ENCODE measurements at places on chromosomes 13 and 19. TPM values are rescaled to one million over a fixed set of nuclear protein-coding genes. Genes with fewer than 3 reads are reported as not detected.

GRCh38 chr13:46996316-46997030 is 99.6 kb upstream of the HTR2A start:
- no peak for DNase-seq

GRCh38 chr19:31135841-31136240 is 213.4 kb downstream of the TSHZ3 start:
- DNase-seq = no peak

DNA sequence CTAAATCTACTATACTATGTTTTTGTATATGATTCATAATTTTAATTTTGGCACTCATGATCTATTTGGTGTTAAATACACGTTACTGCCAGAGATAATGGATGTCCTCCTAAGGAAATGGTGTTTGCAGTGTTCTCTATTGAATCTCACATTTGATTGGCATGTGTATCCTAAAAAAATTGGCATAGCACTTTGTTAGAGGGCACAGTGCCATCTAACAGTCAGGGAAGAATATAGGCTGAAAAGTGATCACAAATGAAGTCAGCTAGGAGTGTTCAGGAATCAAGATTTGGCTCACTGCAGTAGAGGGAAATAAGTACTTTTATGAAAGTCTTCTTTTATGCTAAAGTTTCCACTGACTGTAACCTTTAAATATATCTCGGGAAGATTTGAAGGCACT is 624.6 kb downstream of the GPC6 start:
- no peak for DNase-seq

GJB6 gene
- not detected for total RNA-seq

MAMSTR gene
- 3.2 TPM for total RNA-seq

- DNase-seq = peak; percentile 81
Observed at GRCh38 chr13:20475927-20476691, 49.5 kb downstream of the CRYL1 start.

TNFRSF19 gene
- total RNA-seq = 20.0 TPM

GRCh38 chr19:12660980-12661379 is 5.6 kb downstream of the MAN2B1 start:
- no peak for DNase-seq

- DNase-seq = no peak
Observed at GRCh38 chr13:25659091-25659795, 287.5 kb downstream of the ATP8A2 start.

GRCh38 chr19:45135176-45135885 is 25.5 kb downstream of the NKPD1 start:
- no peak for DNase-seq

DNA sequence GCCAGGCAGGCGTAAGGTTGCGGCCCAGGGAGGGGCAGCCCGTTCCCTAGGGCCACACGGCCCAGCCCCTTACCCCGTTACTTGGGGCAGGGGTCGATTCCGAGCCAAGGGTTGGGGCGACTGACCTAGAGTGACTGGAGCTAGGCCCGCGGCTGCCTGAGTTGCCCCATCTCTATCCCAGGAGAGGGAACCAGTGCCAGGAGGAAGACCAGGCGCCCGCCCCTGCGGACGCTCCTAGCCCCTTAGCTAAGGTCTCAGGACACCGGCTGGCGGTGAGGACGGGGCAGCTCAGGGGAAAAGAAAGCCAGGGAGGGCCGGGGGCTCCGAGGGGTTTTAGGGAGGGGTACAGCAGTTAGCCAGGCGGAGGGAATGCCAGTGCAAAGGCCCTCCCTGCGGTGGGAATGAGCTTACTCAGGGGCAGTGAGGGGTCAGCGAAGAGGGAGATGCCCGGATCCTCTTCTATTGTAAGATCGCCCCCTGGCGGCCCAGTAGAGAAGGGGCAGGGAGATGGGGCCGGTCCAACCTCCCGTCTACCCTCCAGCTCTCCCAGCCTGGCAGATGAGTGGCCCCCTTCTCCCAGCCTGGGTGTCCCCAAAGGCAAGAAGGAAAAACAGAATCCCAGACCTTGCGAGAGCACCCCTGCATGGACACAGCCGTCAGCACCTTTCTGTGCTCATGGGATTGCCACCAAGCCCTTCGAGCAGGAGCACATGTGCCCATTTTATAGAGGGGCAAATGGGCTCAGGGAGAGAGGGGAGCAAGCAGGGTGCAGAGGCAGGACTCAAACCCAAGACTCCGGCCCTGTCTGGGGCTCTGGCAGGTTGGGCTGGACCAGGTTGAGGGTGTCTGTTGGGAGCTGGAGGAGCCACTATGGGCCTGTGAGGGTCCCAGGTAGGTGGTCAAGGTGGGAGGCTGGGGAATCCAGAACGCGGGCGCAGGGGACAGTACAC is 16.3 kb downstream of the CILP2 start:
- peak; percentile 85 for DNase-seq

DNA sequence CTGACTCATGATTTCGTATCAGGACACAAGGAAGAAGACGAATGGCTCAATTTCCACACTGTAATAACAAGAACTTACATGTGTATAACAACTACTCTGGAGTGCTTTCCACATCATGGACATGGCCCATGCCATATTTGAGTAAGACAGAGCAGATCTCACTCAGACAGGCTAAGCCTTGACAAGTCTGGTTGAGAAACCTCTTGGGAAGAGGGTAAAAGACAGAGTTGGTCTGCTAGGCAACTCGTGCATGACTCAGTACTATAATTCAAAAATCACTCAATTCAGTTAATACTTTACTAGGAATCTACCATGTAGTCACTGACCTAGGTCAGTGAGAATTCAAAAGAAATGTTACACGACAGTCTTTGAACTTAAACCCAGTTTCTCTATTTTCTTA is 5.7 kb upstream of the THSD1 start:
- DNase-seq = no peak

- no peak for DNase-seq
Observed at GRCh38 chr13:112186091-112186490, 119.1 kb downstream of the SOX1 start.

DNA sequence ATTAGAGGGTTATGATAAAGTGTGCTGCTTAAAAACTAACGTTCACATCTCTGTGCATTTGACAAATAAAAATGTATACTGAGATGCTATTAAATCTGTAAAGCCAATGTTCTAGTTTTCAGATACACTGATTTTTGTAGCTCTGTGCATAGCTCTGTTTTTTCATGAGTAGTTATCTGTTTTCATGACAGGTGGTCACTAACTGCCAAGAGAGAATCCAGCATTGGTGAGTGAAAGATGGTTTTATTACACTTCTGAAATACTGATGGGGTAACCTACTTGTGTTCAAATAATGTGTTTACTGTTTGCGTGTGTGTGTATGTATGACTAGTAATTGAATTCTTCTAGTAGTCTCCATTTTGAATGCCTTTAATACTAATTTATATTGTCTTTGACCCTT is 29.0 kb downstream of the URI1 start:
- no peak for DNase-seq

GRCh38 chr13:101307181-101307701 is 109.1 kb downstream of the NALCN start:
- DNase-seq = no peak
